Naive thymus-derived CD4-positive, alpha-beta T cell (primary cell): ENCODE measurements at places on chromosomes 6 and 20. TPM values are rescaled to one million over a fixed set of nuclear protein-coding genes. Genes with fewer than 3 reads are reported as not detected.

DNA sequence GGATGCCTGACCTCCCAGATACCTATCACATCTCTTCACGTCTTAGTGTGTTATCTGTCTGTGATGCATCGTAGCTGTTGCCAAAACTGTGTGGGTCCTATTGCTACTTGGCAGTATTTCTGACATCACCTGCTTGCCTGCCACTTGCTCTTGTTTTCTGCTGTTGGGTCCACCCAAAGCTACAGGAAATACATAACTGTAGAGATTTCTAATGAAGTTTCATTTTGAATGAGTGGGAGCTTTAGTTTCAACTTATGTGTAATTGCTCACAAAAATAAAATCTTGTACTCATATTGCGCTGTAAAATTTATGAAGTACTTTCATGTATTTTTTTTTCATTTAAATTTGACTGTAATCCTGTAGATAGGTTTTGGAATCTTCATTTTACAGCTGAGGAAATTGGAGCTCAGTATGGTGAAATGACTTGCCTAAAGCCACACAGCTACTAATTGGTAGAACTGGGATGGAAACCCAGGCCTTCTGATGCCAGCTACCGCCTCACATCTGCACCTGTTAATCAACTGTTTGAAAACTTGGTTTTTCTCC lies 113.6 kb upstream of the MAN1A1 start:
- no peak for DNase-seq

GRCh38 chr20:56098981-56099500 lies 93.7 kb upstream of the CBLN4 start:
- DNase-seq, result no peak

The CAGE1 gene
- polyA plus RNA-seq, result not detected

GRCh38 chr20:31497838-31498540 lies 16.3 kb upstream of the HM13 start:
- no peak for DNase-seq

GRCh38 chr6:72651967-72652956 lies 30.4 kb downstream of the KCNQ5 start:
- no peak for DNase-seq

DNA sequence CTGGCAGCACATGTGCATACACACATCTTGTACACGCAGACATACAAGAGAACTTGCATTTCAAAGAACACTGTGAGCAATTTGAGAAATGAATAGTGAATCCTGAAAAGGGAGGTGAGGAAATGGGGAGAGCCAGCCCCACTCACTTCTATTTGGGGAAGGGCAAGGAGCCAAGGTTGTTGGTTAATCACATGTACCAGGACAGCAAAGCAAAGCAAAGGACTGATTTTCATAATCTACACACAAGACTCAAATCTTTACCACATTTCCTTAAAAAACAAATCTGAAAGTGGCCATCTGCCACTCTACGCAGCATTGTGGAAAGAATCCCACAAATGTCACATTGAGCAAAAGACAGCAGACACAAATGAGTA lies 35.0 kb upstream of the KIF16B start:
- no peak for DNase-seq

DNA sequence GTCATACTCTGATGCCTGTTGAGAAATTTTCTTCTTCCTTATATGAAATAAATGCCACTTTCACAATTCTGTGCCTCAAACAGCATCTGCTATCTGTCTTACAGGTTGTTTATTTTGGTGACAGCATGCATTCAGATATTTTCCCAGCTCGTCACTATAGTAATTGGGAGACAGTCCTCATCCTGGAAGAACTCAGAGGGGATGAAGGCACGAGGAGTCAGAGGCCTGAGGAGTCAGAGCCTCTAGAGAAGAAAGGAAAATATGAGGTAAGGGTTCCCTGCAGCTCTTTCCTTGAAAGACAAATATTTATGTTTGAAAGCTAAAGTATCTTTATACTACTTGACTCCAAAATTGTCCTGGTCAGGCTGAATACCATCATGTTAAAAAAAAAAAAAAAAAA lies 15.8 kb downstream of the TSPYL4 start:
- DNase-seq, result no peak

- DNase-seq, result no peak
Observed at GRCh38 chr6:31479933-31480535, 17.9 kb upstream of the MICB start.

The LKAAEAR1 gene
- polyA plus RNA-seq, result 0.75 TPM
